ENCODE measurements at places on chromosomes 7 and 10.

- DNase-seq, result no peak
Observed at GRCh38 chr10:56258378-56258777, 102.7 kb downstream of the ZWINT start.

DNA sequence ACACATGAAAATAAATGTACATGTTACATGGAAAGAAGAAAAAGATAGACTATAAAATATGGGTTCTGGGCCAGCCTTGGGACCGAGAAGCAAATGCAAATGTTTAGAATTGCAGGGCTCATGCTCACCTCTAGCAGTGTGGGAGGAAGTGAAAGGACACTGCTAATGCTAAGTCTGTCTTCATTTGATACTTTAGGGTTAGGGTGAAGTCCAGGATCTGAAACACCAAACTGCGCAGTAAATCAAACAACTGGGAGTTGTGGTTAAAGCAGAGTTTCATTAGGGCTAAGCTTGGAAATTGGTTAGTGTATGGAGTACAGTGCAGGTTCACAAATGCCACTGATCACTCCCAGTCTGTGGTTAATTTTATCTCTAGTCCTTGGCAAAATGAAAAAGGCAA is 73.2 kb upstream of the PDK4 start:
- DNase-seq, result no peak

- no peak for DNase-seq
Observed at GRCh38 chr10:24114556-24114955, 94.4 kb upstream of the KIAA1217 start.

- DNase-seq, result no peak
Observed at GRCh38 chr10:117424883-117425649, 49.8 kb upstream of the PDZD8 start.

DNA sequence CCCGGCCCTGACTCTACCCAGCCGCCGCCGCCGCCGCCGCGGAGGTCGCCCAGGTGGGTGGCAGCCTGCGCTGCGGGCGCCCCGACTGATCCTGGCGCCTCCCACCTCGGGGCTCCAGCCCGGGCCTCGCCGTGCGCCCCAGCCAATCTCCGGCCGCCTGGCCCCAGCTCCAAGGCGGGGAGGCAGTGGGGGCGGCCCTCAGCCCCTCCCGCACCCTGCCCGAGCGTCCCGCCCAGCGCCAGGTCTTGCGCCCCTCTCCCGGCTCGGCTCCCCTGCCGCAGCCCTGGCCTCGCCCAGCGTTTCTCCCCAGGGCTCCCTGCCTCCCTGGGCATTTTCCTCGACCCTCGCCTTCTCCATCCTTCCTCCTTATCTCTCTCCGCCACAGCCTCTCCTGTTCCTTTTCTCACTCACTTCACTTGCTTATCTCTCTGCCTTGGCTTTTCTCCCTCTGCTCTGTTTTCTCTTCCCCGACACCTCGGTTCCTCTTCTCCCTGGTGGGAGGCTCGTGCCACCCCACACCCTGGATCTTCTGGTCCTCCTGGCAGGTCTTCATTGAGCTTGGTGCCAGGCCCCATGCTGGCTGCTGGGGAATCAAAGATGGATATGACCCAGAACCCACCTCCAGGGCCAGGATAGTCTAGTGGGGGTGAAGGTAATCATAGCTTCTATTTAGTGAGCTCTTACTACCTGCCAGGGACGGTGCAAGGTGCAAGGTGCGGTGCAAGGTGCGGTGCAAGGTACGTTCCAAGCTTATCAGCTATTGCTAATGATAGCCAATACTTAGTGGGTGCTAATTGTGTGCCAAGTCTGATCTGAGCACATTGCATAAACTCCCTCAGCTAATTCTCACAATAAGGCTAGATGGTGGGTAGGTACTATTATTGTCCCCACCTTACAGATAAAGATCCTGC is at the start of gene SFRP5:
Gene SFRP5, minus strand, starts transcription at position 87 of the 911 bp plus-strand sequence. CDS start 166 bp downstream, outside the sequence.
- DNase-seq, result no peak

GRCh38 chr7:140810830-140811556 is 113.7 kb downstream of the BRAF start:
- DNase-seq, result peak; percentile 80

DNA sequence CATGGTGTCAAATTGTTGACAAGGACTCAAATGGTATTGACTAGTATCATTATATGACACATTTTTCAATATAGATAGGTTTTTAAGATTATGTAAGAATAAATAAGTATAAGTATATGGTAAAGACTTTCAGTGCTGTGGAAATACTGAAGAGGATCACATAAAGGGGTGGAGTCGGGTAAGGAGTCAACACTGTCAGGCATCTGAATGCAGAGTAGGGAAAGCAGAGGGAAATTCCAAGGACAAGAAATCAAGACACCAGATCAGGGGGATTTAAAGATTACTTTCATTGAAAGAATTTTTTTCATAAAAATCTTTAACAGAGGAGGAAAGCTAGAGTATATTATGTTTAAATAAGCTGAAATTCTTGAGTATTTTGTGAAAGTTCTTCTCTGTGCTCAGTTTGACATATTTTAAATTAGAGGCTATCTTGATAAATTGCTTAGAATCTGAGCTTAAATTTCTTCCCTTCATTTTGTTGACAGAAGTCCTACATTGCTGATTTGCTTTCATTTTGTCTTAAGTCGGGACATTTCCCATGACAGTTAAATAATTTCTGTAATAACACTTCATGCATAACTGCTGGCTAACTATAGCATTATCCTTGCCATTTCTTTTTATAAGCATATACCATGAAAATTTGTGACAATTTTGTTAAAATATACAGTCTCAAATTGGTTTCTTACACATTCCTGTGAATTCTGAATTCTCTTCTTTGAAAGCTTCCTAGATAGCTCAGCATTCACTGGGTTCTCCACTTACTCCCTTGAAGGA is 244.3 kb downstream of the PRKG1 start:
- DNase-seq, result no peak

- DNase-seq, result no peak
Observed at GRCh38 chr7:23514755-23515154, 17.0 kb downstream of the TRA2A start.

DNA sequence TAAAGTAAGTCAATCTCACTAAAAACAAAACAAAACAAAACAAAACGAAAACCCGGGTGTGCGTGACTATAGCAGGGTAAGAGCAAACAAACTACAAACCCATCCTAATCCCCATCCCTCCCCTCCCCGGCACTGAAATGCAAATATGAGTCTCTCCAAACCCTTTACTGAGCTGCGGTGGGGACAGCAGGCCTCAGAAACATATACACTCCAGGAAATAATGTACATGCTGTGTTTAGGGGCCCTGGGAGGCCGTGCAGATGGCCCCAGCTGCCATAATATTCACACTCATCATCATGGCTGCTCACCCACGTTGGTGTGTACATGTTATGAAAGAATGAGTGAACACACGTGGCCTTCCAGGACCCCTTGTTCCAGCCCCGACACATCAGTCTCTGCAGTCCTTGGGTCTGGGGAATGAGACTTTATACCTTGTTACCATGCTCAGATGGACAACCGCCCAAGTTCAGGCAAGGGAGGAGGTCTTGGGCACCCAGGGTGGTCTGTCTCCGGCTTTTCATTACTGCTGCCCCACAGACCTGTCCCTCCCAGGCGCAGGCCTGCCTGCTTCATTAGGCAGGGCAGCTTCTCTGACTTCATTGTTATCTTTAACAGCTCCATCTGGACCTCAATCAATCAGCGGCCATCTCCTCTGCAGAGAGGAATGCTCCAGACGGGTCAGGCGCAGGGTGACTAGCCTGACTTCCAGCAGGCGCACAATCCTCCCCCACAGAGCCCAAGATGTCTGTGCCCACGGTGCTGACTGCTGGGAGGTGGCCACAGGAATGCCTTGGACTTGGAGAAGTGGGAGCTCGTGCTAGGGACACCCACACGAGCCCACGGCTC is 20.6 kb downstream of the HSPA12A start:
- no peak for DNase-seq

DNA sequence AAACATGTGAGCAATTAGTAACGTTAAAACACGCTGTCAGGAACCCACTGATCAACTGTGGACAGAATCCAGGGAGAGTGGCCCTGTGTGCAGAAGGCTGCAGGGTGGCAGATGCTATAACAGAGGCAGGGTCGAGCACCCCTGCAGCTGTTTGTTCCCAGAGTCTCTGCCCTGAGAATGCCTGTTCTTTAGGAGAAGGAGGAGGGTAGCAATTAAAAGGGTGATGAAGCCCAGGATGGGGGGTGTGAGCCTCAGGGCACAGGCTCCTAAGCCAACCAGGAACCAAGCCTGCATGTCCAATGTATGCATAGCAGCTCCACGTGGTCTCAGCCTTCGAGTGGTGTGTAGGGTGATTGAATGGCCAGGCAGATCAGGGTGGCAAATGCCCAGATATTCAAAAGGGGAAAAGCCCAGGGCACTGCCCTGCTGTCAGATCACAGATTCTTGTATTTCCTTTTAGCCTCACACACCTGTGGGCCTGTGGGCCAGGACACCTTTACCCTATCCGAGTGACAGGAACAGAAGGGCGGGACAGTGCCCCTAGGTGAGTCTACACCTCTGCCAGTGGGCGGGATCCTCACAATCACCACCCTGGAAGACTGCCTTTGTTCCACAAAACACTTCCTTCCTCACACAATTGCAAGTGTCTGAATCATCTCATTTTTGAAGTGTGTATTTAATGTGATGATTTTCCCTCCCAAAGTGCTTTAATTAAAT is 7.3 kb downstream of the WDFY4 start:
- DNase-seq, result no peak

GRCh38 chr10:101018600-101019439 is 12.1 kb downstream of the PDZD7 start:
- DNase-seq, result no peak

GRCh38 chr10:33631991-33632390 is 297.5 kb upstream of the NRP1 start:
- no peak for DNase-seq

- DNase-seq, result no peak
Observed at GRCh38 chr10:121556455-121556854, 41.8 kb downstream of the FGFR2 start.

GRCh38 chr10:124939290-124939689 is 2.6 kb upstream of the ZRANB1 start:
- DNase-seq, result no peak

- no peak for DNase-seq
Observed at GRCh38 chr10:128058750-128059134, 67.5 kb downstream of the MKI67 start.

GRCh38 chr10:72561745-72562166 is 64.1 kb downstream of the MICU1 start:
- DNase-seq, result peak; percentile 7

DNA sequence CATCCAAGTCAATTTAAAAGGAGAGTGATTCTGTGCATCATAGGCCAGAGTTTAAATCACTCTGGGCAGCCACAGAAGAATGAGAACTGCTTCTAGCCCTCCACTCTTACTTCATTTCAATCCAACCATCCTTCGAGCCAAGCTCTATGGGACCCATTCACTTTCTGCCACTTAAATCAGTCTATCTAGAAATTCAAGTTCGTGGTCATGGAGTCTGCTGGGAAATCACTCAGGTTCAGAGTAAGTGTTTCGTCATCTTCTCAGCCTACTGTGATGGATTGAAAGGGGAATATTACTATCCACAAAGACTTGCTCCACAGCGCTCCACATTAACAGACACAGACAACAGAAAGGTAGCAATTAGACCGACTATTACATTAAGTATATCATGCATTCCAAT is 4.6 kb downstream of the DCLRE1C start:
- DNase-seq, result no peak

DNA sequence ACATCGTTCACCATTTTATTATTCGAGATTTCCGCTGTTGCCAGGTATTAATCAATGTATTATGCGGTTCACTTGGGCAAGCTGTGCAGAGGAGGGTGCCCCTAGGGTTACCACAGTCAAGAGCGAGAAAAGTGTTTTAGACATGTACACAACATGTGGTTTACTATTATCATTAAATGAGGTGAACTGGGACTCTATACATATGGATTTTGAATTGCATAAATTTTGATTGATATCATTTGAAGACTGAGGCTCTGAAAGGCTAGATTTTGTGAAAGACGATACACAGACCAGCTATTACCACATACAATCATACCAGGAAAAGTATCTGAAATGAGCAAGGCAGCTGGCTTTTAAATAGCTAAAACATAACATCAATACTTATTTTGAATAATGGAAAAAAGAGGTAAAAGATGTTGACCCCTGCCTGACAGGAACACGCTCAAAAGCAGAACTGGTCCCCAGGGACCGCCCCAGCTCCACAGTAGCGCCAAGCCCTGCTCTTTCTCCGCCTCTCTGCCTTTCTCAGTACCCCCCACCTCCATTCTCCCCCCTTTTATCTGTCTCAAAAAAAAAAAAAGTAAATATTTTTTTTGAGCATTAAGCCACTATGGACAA is 413.4 kb upstream of the MKI67 start:
- DNase-seq, result no peak

GRCh38 chr7:8254215-8254614 is 7.8 kb downstream of the ICA1 start:
- no peak for DNase-seq

DNA sequence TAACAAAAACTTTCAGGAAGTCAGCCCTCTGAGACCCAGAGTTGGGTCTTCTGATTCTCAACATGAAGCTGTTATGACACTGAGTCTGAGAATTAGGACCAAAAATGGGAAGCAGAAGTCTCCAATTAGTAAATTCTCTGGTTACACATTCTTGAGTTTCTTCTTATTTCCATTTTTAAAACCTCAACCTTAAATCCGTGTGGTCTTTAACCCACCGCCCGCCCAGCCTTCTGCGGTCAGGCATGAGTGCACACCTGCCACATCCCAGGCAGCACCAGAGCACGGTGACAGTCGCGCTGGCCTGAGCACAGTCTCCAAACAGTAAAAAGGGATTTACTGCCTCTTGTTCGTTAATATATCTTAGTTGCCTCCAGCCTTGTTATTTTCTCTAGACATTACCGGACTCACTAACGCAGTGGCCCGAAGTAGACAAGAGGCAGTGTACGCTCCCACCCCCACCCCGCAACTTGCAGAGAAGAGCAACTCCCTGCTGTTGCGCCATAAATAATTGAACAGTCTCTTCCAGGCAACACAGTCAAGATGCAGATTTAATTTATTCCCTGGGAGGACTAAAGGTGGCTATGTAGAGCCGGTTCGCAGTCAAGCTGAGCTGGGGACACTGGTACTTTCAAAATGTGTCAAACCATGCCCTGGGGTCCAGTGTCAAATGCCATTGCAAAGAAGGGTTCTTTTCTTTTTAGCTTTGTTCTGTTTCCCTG is 147.0 kb upstream of the CELF2 start:
- no peak for DNase-seq

- DNase-seq, result no peak
Observed at GRCh38 chr10:7130191-7130911, 280.5 kb downstream of the SFMBT2 start.

DNA sequence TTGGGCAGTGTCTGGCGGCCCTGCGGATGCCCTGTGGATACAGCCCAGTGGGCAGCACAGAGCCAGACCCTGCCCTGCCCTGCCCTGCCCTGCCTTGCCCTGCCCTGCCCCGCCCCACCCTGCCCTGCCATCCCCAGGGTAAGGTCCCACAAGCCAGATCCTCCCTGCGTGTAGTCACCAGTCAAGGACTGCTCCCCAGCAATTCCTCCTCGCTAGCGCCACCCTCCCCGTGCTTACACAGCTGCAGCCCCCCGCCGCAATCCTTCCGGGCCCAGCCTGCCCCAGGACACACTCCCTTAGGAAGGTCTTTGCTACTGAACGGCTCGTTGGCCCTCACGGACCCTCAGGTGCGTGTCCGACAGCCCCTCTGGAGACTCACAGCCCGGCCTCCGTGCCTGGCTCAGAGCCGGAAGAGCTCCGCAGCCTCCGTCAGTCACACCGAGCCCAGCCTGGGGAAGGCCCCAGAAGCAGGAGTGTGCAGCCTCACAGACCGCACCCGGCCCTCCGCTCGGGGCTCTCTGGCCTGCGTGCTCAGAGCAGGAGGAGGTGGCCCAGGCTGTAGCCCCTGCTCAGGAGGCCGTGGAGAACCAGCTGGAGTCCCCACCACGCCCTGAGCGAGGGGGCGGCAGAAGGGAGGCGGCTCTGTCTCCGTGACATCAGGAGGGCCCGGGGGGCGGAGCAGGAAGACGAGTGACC is 68.3 kb downstream of the PWWP2B start:
- no peak for DNase-seq

All from thymus (tissue), 14 donors.